ENCODE measurements at places on chromosomes 12 and 14.

GRCh38 chr14:24609655-24610344 is at the start of gene GZMH:
Gene GZMH, minus strand, starts transcription at chr14:24609685. Its CDS starts 72 bp downstream, at chr14:24609613.
- no peak for DNase-seq

- DNase-seq = no peak
These were observed 10.7 kb downstream of the SCARB1 start for GRCh38 chr12:124852911-124853427.

DNA sequence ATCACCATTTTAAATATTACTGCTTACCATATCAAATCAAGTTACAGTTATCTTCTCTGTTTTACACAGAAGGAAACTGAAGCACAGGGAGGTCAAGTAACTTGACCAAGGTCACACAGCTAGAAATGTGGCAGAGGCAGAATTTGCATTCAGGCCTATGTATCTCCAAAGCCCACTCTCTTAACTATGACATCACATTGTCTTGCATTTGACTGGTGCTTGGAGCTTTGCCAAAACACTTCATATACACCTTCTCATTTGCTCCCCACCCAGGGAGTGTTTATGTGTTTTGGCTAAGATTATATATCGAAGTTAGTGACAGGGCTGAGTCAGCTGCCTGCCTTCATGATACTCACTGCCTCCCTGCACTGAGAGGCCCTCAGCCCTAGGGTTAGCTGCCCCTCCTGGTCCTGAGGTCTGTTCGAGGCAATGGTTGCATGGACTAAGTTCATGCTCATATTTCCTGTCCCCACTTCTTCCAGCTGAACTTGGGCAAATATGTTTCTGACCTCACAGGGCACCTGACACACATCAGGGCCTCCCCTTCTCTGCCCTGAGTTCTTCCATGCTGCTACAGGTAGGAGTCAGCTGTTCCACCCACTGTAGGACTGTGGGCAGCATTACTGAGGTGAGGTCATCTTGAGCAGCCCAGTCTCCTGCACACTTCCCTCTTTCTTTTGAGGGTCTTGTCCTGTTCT is 1.8 kb downstream of the GALNT6 start:
- no peak for DNase-seq

GRCh38 chr12:92557422-92557724 is 145.4 kb upstream of the PLEKHG7 start:
- no peak for DNase-seq

- no peak for DNase-seq
These were observed 46.7 kb upstream of the BCL7A start for GRCh38 chr12:121975021-121975420.

DNA sequence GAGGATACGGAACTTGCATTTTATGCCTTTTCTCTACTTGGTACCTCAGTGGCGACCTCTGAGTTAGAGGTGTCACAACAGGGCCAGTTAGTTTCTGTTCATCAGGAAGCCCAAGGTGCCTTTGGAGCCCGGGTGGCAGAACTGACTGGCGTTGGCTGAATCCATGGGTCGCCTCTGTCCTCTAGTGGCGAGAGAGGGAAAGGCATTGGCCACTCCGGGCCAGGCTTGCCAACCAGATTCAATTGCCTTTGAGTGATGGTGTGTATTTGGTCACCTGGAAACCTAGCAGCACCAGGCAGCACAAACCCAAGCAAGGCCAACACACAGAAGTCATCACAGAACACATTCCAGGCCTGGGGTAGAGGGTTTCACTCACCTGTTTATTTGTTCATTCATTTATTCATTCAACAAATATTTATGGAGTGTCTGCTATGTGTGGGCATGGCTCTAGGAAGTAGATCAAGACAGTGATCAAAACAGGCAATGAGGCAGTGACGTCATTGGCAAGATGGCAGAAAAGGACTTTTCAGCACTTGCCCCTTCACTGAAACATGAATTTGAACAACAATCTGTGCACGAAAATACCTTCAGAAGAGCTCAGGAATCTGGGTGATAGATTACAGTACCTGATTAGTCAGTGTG is 40.5 kb upstream of the KCNA5 start:
- DNase-seq = peak; percentile 76

DNA sequence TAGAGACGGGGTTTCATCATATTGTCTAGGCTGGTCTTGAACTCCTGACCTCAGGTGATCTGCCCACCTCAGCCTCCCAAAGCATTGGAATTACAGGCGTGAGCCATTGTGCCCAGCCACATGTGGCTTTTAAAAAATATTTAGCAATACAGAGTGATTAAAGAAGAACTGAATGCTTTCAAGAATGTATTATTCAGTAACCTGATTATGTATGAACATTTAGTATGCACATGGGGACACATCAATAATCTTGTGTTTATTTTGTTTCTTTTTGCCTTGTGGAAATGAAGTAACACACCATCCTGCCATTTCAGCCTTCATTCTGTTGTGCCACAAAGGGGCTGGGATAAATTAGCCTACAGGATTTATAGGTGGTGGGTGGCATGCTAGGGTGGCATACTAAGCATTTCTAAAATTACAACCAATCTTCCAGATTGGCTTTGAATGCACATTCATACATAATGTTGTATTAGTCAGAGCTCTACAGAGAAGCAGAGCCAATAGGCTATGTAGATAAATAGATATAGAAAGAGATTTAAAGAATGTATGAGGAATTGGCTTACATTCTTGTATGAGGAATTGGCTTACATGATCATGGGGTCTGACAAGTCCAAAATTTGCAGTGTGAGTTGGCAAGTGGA is 25.5 kb upstream of the TXNRD1 start:
- no peak for DNase-seq

- no peak for DNase-seq
These were observed 72.9 kb downstream of the DDX51 start for GRCh38 chr12:132071040-132071810.

GRCh38 chr12:24127919-24128721 is 178.7 kb upstream of the SOX5 start:
- DNase-seq = no peak

- no peak for DNase-seq
These were observed 187.0 kb downstream of the EPS8 start for GRCh38 chr12:15602051-15602672.

DNA sequence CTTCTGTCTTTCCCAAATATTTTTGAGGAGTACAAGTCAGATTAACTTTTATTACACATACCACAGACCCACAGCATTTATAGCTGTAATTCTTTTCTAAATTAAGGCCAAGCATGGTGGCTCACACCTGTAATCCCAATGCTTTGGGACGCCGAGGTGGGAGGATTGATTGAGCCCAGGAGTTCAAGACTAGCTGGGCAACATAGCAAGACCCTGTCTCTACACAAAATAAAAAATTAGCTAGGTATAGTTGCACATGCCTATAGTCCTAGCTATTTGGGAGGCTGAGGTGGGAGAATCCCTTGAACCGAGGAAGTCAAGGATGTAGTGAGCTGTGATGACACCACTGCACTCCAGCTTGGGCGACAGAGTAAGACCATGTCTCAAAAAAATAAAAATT is 7.0 kb downstream of the DUSP16 start:
- no peak for DNase-seq
